Psoas muscle (tissue), 8 donors: ENCODE measurements at places on chromosomes 16 and 17.

DNA sequence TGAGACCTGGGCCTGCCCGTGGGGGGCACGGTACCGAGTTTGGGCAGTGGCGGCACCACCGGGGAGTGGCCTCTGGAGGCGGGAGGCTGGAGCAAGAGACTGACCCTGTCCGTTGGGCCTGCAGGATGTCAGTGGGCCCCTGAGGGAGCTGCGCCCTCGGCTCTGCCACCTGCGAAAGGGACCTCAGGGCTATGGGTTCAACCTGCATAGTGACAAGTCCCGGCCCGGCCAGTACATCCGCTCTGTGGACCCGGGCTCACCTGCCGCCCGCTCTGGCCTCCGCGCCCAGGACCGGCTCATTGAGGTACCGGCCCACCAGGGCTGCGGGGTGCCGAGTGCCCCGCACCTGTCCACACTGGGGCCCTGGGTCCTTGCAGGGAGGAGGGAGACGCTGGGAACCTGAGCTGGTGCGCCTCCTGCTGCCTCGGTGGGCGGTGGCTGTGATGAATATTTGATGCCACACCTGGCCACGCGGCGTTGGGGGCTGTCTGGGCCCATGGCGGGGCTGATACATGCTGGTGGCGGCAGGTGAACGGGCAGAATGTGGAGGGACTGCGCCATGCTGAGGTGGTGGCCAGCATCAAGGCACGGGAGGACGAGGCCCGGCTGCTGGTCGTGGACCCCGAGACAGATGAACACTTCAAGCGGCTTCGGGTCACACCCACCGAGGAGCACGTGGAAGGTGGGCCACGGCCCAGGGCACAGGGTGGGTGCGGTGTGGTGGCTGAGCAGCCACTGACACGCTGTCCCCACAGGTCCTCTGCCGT, 9.7 kb downstream of the NHERF2 start:
- DNase-seq = no peak

DNA sequence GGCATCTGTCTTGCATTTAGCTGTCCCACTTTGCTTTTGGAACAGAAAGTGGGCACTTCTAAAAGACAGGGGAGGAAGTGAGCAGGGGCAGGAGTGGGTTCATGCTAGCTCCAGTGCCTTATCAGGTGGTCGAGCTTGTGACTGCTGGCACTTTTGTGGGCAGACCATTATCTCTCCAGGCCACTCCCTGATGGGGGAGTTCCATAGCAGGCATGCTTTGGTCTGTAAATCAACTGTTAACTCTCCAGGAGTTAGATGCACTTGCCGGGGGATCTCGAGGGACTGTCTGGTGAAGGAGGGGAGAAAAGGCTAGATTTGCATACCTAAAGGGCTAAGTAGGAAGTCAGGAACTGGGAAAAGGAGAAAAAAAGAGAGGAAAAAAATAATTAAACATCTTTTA, 9.3 kb upstream of the CARD14 start:
- DNase-seq = no peak

DNA sequence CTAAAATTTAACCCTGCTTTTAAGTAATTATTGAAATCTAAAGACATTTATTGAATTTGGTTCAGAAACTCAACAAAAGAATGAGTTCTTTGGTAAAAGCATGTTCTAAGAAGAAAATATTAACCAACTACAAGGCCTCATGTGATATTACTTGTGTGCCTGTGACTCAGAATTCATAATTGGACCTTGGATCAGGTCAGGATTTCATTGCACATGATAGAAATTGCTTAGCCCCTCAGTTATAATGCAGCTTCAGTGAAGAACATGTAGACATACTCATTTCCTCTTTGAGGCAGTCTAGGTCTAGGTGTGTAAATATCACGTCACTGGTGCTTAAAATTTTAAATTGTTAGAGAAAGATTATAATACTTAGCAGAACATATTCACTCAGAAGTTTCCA, 410.0 kb upstream of the SOX9 start:
- DNase-seq = no peak

DNA sequence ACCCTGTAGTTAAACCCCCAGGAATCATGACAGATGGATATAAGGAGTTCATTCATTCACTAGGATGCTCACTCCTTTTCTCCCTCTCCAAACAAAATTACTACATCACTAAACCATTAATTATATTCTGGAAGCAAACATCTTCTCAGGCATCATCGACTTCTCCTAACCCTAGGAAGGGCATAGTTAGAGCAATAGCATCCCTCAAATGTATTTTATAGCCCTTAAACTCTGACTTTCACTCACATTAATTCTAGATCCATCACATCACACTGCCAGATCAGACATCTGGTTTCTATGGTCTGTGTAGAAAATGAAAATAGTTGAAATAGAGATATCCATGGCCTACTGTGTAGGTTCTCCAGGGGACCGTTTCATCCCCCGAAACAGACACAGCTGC, 143.9 kb downstream of the HS3ST3A1 start:
- no peak for DNase-seq

DNA sequence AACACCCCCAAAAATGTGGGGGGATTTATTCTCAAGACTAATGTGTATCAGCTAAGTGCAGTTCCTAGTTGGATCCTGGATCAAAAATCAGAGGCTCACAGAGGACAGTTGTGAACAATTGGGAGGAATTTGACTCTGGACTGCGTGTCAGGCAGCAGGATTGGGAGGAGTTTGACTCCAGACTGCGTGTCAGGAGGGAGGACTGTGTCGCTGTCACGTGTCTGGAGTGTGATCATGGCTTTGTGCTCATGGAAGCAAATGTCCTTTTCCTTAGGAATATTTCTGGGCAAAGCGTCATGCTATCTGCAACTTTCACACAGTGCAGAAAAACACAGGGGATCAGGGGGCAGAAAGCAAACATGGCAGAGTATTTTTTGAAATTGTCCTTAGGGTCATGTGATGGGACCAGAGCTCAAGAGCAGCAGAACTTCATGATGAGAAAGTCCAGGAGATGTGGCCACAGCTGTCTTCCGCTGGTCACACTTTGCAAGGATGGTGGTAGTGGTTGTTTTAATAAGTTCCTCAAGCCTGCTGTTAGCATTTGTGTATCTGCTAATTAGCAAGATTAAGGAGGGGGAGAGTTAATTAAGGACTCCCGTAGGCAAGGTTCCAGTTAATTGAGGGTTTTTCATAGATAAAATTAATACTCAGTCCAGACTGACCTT, 122.0 kb upstream of the CHMP6 start:
- peak; percentile 15 for DNase-seq

DNA sequence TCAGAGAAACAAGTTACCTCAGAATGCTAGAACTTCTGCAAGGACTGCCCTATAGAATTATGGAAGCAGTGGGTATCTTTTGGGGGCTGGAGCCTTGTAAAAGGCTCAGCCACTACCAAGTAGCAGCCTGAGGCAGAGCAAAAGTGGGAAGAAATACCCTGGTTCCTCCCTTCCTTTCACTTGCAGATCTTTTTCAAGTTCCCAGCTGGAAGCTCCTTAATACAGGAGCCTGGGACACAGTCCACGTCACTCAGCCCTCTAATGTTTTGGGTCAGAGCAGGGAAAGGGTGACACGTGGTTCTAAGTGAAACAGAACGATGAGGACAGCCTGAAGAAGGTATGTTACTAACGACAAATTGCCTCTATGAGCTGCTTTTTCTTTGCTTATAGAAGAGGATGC, 93.1 kb downstream of the CNTNAP4 start:
- no peak for DNase-seq

- peak; percentile 70 for DNase-seq
These were observed 236.6 kb downstream of the MRTFB start for GRCh38 chr16:14307527-14308367.

- no peak for DNase-seq
These were observed 761 bp downstream of the PDF start for GRCh38 chr16:69329369-69330285.
